ENCODE measurements at places on chromosomes 1 and 21.

DNA sequence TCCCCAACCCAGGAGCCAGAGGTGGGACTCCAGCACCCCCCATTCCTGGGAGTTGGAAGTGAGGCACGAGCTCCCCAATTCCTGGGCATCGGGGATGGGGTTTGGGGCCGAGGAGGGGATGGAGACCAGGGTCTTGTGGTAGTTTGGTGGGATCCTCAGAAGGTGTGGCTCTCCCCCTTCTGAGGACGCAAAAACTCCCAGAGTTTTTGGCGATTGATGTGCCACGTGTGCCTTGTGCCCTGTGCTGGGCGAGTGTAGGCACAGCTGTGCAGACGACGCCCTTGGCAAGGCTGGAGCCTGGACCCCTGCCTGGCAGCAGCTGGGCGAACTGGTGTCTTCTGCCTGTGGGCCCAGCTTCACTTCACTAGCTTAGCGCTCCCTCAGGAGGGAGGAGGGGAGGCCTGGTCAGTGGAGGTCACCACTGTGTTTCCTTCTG, 2.6 kb downstream of the GUK1 start:
- no peak for DNase-seq
- no peaks in the 10 kb centered on the region for H3K27me3 ChIP-seq
- no peak overlapping the region for H3K4me3 ChIP-seq
- no peak overlapping the region for H3K27ac ChIP-seq

GRCh38 chr1:19878637-19878985, 3.6 kb upstream of the OTUD3 start:
- H3K4me3 ChIP-seq, result no peak overlapping the region
- H3K4me1 ChIP-seq, result no peaks in the 10 kb centered on the region
- no peak for DNase-seq

- no peaks in the 10 kb centered on the region for H3K36me3 ChIP-seq
- H3K4me1 ChIP-seq, result peaks cover 14% of the 10 kb centered on the region
- no peak overlapping the region for H3K27ac ChIP-seq
- H3K27me3 ChIP-seq, result peaks cover 24% of the 10 kb centered on the region
- H3K4me3 ChIP-seq, result peak overlapping the region; percentile 34
Observed at GRCh38 chr1:155127967-155128754, 485 bp downstream of the EFNA1 start.

GRCh38 chr1:14926229-14926628, 227.3 kb upstream of the TMEM51 start:
- no peaks in the 10 kb centered on the region for H3K4me1 ChIP-seq
- no peak overlapping the region for H3K4me3 ChIP-seq
- DNase-seq, result no peak
- no peak overlapping the region for H3K27ac ChIP-seq
- H3K27me3 ChIP-seq, result peaks cover 15% of the 10 kb centered on the region
- H3K36me3 ChIP-seq, result no peaks in the 10 kb centered on the region

- H3K27ac ChIP-seq, result no peak overlapping the region
- H3K36me3 ChIP-seq, result no peaks in the 10 kb centered on the region
- H3K27me3 ChIP-seq, result no peaks in the 10 kb centered on the region
- no peak for DNase-seq
- peaks cover 7% of the 10 kb centered on the region for H3K4me1 ChIP-seq
Observed at GRCh38 chr1:40664791-40665190, 691 bp downstream of the RIMS3 start.

GRCh38 chr1:151995774-151996173, 2.1 kb upstream of the S100A10 start:
- H3K4me1 ChIP-seq, result peaks cover 11% of the 10 kb centered on the region
- no peak for DNase-seq
- H3K27me3 ChIP-seq, result peaks cover 33% of the 10 kb centered on the region
- no peaks in the 10 kb centered on the region for H3K36me3 ChIP-seq
- H3K27ac ChIP-seq, result no peak overlapping the region

DNA sequence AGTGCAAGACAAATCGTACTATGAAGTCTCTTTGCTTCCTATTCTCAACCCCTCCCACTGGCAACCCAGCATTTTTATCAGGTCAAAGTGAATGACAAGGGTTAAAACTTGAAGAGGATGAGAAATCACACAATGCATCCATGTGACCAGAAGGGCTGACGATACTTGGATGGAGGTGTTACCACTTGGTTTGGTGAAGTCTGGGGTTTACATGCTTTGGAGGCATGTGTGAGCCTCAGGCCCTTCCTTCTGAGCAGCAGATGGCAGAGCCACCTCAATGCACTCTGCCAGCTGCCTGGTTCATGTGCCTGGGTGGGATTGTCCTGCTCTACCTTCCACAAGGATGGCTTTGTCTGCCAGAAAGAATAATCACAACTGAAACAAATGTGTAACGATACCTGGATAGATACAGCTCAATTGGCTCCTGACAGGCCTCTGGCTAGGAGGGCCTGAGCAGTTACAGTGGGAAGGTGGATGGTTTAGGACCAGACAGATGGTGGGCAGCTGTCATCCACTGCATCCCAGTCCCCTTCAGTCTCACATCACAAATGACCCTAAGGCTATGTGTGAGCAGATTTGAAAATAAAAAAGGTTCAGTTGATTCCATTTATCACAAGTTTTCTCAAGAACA, 51.5 kb upstream of the CNIH3 start:
- H3K36me3 ChIP-seq, result no peaks in the 10 kb centered on the region
- H3K4me1 ChIP-seq, result no peaks in the 10 kb centered on the region
- H3K4me3 ChIP-seq, result no peak overlapping the region
- H3K27me3 ChIP-seq, result no peaks in the 10 kb centered on the region
- H3K27ac ChIP-seq, result no peak overlapping the region

- no peaks in the 10 kb centered on the region for H3K36me3 ChIP-seq
- no peaks in the 10 kb centered on the region for H3K27me3 ChIP-seq
- H3K4me3 ChIP-seq, result no peak overlapping the region
Observed at GRCh38 chr1:28157894-28158293, 18.6 kb downstream of the PTAFR start.

- DNase-seq, result no peak
- no peak overlapping the region for H3K4me3 ChIP-seq
- H3K4me1 ChIP-seq, result no peaks in the 10 kb centered on the region
- H3K27ac ChIP-seq, result no peak overlapping the region
- H3K36me3 ChIP-seq, result no peaks in the 10 kb centered on the region
- H3K27me3 ChIP-seq, result no peaks in the 10 kb centered on the region
Observed at GRCh38 chr1:5780324-5780716, 211.9 kb downstream of the NPHP4 start.
